GM06990 (cell line): ENCODE measurements at places on chromosomes 13 and 19.
A peak's percentile ranks its signal among the peaks of the same experiment; 100 is the strongest.

GRCh38 chr19:39413911-39414608, 1.6 kb downstream of the PLEKHG2 start:
- no peak for DNase-seq

GRCh38 chr19:47258895-47259555, 2.7 kb downstream of the CCDC9 start:
- no peak for DNase-seq

DNA sequence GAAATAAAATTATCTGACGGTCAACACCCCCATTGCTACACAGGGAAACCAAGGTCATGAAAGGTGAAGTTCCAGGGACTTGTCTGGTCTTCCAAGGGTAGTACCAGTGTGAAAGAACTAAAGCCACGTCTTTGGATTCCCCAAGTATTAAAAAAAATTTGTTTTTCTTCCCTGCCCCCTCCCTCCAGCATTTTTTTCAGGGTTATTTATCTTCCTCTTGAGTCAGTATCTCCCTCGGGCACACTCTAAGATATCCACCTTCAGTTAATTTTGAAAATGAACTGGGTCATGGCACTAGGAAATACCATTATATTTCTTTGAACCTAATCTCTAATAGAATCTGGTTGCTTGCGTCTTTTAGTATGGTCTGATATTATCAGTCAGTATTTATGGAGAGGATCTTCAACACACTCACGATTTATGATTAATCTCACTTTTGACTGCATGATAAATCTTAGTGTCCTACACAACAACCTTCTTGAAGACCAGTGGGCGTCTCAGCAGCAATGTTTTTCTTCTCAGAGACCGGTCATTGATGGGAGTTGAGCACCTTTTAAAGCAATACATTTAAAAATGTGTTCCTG, 9.1 kb downstream of the ATP8A2 start:
- no peak for DNase-seq

- no peak for DNase-seq
Observed at GRCh38 chr19:8484331-8484894, 18.0 kb downstream of the PRAM1 start.

DNA sequence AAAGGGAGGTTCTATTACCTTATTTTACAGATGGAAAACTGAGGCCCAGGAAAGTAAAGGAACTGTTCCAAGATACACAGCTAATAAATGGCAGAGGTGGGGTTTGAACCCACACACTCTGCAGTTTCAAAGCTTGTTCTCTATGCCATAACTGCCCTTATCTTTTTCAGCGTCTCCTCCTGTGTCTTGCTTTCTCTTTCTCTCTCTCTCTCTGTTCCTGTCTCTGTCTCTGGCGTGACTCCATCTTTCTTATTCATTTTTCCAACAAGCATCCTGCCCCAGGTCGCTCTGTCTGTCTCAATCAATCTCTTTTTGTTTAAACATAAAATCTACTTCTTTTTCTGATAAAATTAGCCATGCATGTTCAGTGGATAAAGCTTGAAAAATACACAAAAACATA, 3.2 kb upstream of the IFNL4 start:
- DNase-seq = no peak

DNA sequence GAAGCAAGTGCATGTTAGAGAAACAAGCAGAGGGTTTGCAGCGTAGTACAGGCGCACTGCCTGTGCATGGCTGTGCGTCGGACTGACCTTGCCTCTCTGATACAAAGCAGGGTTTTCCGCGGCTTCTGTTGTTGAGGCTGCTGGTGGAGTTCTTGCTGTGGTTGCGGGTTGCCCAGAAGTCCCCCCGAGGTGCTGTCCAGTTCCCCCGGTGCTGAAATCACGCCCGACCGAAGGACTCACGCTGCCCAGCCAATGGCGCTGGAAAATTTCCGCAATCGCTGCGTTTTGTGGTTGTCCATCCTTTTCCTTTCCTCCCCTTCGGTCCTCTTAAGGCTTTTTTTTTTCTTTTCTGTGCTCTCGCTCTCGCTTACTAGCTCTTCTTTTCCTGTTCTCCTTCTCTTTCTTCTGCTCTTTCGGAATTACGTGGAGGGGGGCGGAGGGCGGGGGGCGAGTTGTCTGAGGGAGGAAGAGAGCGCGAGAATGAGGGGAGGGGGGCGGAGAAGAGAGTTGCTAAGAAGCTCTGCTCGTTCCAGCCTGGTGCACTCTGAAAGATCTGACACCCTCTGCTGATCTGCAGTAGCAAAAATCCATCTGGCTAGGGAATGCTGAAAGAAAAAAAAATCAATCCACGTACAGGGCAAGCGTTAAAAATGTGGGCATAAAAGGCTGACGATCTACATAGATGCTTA, at the start of gene SLITRK1:
SLITRK1 (minus strand) TSS at position 558 of the 689 bp plus-strand sequence. CDS start 967 bp downstream, outside the sequence.
- no peak for DNase-seq

GRCh38 chr19:19202707-19203011, 555 bp downstream of the NR2C2AP start:
- no peak for DNase-seq

DNA sequence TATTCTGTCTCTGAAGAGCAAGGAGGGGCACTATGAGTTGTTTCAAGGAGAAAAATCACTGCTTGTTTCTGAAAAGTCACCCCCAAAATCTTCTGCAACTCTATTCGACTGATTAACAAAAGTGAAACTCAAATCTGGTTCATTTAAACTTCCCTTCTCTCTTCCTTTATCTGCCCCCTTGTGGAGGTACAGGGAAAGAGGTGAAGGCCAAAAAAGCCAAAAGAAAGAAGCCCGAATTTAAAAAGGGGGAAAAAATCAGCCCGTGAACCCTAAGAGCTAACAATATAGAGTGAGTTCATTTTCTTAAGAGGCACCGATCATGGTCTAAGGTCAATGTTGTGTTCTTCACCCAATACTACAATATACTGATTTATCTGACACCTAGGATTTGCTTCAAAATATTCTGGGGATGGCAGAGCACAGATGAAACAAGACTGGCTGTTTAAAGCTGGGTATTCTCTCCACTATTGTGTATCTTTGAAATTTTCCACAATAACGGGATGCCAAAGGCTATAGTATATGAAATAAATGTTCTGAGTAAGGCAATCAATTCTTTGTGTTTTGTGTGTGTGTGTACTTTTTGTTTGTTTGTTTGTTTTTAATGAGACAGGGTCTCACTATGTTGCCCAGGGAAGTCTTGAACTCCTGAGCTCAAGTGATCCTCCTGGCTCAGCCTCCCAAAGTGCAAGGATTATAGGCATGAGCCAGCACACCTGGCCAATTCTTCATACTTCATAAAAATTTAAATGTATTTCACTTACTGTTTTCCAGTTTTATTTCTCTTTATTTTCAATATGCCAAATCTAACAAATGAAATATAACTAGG, 55.0 kb upstream of the EEF1AKMT1 start:
- peak; percentile 28 for DNase-seq
